ENCODE measurements at places on chromosomes 2 and 18. TPM values are rescaled to one million over a fixed set of nuclear protein-coding genes. Genes with fewer than 3 reads are reported as not detected.

SLC30A3 gene
- 2.8 TPM for polyA plus RNA-seq

IL36A gene
- polyA plus RNA-seq: not detected

NPHP1 gene
- polyA plus RNA-seq: 5.1 TPM

TCF23 gene
- 0.17 TPM for polyA plus RNA-seq

AGPS gene
- polyA plus RNA-seq: 27.5 TPM

NEUROD1 gene
- not detected for polyA plus RNA-seq

SATB2 gene
- polyA plus RNA-seq: 3.4 TPM

SPC25 gene
- polyA plus RNA-seq: 6.7 TPM

SERPINB10 gene
- polyA plus RNA-seq: 0.15 TPM

NT5C1B gene
- polyA plus RNA-seq: not detected

GTF3C2 gene
- 32.5 TPM for polyA plus RNA-seq

ANKRD30BL gene
- polyA plus RNA-seq: 0.08 TPM

SGO2 gene
- 5.9 TPM for polyA plus RNA-seq

KCNG2 gene
- 0.86 TPM for polyA plus RNA-seq

EFEMP1 gene
- 19.1 TPM for polyA plus RNA-seq

ACTG2 gene
- 5.3 TPM for polyA plus RNA-seq

IHH gene
- polyA plus RNA-seq: not detected

GCG gene
- 2.5 TPM for polyA plus RNA-seq

FBXO41 gene
- polyA plus RNA-seq: 0.23 TPM

ACADL gene
- polyA plus RNA-seq: 12.4 TPM

MARCO gene
- polyA plus RNA-seq: 1.4 TPM

DOK6 gene
- polyA plus RNA-seq: 2.9 TPM

MYO7B gene
- 1.4 TPM for polyA plus RNA-seq

KIAA1328 gene
- 6.1 TPM for polyA plus RNA-seq

IL36B gene
- polyA plus RNA-seq: not detected

BOLL gene
- polyA plus RNA-seq: 3.0 TPM

AQP4 gene
- polyA plus RNA-seq: 0.74 TPM

MEP1B gene
- not detected for polyA plus RNA-seq

PDE11A gene
- 0.40 TPM for polyA plus RNA-seq

ANKRD62 gene
- polyA plus RNA-seq: not detected

BCL11A gene
- 3.1 TPM for polyA plus RNA-seq

NOSTRIN gene
- 9.6 TPM for polyA plus RNA-seq

CCDC150 gene
- 3.2 TPM for polyA plus RNA-seq

SNRNP27 gene
- polyA plus RNA-seq: 67.1 TPM

ADAM23 gene
- 8.2 TPM for polyA plus RNA-seq

CNRIP1 gene
- polyA plus RNA-seq: 22.4 TPM
